ENCODE measurements at places on chromosomes 6 and 20.

- no peak for DNase-seq
Observed at GRCh38 chr20:2706688-2707352, 14.2 kb downstream of the EBF4 start.

DNA sequence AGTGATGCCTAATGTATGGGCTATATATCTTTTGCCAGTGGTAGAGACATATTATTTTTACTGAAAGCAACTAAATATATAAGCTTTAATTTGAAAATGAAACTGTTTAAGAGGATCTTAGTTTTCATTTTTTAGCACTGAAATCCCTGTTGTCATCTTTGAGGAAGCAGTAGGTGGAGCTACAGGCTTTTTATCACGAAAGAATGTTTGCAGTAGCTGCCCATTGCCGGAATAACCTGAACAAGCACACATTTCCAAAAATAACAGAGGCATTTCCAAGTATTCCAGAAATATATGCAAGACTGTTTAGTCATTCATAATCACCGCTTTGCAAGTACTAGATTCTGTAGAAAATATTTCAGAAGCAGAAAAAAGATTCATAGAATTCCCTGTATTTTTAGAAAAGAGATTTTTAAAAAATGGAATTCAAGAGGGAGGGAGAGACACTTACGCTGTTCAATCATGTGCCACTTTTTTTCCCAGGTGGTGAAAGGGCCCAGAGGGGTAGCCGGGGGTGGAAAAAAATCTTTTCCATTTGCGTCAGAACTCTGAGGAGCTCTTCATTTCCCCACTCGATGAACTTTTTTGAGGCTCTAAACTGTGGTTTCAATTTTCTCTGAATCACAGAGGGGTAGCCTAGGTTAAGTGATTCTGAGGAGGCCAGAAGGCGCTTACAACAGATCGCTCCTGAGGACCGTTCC, 142.5 kb upstream of the FERMT1 start:
- DNase-seq, result peak; percentile 77

GRCh38 chr6:5213836-5214235, 46.9 kb downstream of the LYRM4 start:
- no peak for DNase-seq

DNA sequence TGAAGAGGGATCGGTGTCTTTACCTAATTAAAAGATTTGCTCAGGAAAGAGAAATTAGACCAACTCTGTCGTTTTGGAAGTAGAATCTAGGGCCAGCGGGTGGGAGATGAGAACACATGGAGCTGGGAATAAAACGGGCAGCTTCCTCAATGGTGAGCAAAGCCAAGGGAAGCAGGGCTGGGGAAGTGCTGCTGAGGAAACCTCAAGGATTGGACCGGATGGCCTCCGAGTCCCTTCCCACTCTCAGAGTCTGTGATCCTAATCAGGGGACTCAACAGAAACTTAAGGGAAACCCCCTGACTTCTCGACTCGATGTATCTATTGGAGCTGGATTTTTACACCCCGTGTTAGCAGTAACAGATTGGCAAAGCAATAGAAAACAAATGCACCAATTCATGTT, 10.8 kb downstream of the GCNT2 start:
- no peak for DNase-seq

GRCh38 chr6:30207619-30208295, 5.4 kb downstream of the TRIM26 start:
- no peak for DNase-seq

DNA sequence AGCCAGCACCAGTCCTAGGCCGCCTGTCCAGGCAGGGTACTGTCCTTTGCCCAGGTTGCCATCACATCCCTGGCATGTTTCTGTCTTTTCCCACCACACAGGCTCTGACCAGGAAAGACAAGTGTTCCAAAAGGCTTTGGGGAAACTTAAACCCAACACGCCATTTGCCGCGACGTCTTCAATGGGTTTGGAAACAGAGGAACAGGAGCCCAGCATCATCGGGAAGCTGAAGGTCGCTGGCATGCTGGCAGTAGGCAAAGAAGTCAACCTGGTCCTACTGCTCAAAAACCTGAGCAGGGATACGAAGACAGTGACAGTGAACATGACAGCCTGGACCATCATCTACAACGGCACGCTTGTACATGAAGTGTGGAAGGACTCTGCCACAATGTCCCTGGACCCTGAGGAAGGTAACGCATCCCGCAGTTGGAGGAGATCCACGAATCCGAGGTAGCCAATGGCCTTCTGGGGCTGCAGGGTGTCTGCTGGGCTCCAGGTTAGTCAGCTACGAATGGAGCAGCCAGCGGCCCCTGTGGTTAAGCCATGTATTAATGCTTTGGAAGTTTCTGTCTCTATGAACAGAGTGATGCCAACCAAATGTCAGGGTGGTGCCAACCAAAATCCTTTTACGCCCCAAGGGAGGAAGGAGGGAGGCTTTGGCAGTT, 36.2 kb downstream of the TGM3 start:
- no peak for DNase-seq

- DNase-seq, result no peak
Observed at GRCh38 chr6:113776998-113777397, 80.1 kb upstream of the MARCKS start.

- no peak for DNase-seq
Observed at GRCh38 chr6:157603314-157603940, 219.6 kb upstream of the SNX9 start.

GRCh38 chr6:139706912-139707311, 332.5 kb upstream of the CITED2 start:
- DNase-seq, result no peak

GRCh38 chr6:149503276-149503675, 18.5 kb upstream of the ZC3H12D start:
- no peak for DNase-seq

GRCh38 chr6:147983581-147984366, 358.9 kb upstream of the SASH1 start:
- DNase-seq, result no peak

DNA sequence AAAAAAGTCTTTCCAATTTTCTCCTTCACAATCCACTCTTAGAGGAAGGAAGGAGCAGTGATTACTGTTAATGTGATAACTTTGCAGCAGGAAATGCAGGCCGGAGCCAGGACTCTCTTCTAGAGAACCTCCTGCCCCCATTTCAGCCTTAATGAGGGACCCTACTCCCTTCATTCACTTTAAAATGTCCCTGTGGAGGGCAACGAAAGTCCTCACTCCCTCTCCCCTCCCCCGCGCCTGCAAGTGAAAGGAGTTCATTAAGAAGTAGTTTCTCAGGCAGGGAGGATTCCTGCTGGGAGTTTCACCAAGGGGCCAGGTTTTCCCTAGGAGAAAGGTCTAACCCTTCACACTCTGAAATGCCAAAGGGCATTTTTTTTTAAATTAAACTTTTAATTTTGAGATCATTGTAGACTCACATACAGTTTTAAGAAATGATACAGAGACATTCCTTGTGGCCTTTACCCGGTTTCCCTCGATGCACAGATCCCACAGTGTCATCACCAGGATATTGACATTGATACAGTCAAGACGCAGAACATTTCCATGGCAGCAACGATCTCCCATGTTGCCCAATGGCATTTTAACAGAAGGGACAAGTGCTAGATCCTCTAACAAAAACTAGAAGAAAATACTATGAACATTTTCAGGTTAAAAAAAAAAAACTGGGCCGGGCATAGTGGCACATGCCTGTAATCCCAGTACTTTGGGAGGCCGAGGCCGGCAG, 6.8 kb upstream of the COMMD7 start:
- DNase-seq, result no peak
